NCI-H2081 treated with DMSO at 0.1 percent for 48 hours (cell line): ENCODE measurements at places on chromosomes 12 and 14.

GRCh38 chr12:2049604-2050540 is 2.9 kb upstream of the CACNA1C start:
- no peak for DNase-seq

DNA sequence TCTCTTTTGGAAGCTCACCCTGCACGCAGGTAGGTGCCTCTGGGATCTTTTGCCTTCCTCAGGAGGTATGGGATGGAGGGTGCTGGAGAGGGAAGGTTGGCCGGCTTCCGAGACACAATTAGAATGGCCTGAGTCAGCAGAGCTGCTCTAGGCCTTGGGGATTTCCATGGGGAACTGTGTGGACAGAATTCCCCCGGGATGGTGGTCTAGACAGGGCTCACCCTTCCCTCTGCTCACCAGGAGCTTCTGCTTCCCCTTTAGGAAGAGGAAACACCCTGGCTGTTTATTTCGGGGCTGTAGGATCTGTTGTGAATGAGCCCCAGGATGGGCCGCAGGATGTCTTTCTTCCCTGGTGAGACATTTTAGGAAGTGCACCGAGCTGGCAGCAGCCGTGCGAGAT is 43.7 kb upstream of the TMED10 start:
- no peak for DNase-seq

- no peak for DNase-seq
Observed at GRCh38 chr12:128771681-128772080, 52.1 kb downstream of the SLC15A4 start.

DNA sequence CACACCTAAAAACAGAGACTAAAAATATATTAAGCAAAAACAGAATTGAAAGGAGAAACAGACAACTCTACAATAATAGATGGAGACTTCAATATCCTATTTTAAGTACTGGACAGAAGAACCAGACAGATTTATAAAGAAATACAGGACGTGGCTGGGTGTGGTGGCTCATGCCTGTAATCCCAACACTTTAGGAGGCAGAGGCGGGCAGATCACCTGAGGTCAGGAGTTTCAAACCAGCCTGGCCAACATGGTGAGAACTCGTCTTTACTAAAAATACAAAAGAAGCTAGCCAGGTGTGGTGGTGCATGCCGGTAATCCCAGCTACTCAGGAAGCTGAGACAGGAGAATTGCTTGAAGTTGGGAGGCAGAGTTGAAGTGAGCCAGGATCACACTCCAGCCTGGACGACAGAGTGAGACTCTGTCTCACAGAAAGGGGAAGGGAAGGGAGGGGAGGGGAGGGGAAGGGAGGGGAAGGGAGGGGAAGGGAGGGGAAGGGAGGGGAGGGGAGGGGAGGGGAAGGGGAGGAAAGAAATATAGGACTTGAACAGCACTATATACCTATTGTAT is 53.0 kb downstream of the CDK17 start:
- DNase-seq, result no peak

DNA sequence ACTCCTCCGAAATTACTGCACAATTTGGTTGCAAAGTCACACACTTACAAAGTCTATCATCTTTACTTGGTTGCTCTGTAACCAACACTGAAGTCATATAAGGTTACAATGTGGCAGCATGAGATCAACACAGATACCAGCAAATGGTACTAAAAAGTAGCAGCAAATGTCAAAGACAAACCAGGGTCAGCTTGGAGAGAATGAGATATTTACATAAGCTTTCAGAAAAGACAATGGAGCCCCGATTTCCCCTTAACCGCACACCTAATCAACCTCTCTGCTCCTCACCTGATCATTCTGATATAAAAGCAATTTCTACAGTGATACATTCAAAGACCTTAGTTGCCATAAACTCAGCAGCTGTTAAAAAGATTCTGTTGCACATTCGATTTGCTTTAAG is 76.4 kb upstream of the FOXN3 start:
- DNase-seq, result no peak

GRCh38 chr12:126191949-126192348 is 1126.7 kb downstream of the AACS start:
- DNase-seq, result no peak

DNA sequence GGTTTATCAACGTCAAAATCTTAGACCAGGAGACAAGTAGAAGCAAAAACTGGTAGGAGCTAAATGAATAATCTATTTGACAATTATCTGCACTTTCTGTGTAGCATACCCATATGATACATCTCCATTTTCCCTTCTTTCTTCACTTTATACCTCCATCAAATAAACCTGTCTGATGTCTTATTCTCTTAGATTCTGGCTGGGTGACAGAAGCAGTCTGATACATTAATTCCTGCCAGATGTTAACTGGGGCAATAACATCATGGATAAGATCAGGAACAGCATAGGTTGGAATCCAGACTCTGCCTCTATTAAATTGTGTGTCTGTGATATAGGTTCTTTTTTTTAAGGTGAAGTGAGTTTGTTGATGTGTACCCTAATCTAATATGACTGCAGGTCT is 11.7 kb upstream of the RERG start:
- no peak for DNase-seq

DNA sequence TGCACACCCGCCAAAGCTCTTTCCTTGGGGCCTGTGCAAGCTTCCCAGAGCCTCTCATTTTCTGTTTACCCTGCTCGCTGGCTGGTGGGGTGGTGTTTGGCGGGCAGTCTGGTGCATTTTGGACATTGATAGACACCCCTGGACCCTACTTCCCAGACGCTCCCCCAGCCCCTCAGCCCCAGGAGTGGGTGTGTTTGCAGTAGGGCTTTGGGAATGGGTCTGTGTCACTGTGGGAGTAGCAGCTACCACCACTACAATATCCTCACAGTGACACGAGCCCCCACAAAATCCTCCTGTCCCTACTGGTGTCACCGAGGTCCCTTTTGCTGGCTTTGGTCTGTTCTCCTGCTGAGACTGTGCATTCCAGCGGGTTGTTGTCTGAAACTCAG is 371.3 kb downstream of the TMEM121 start:
- no peak for DNase-seq

- DNase-seq, result no peak
Observed at GRCh38 chr12:1083151-1083888, 92.3 kb downstream of the ERC1 start.

GRCh38 chr14:66099931-66100330 is 386.2 kb upstream of the CCDC196 start:
- no peak for DNase-seq

DNA sequence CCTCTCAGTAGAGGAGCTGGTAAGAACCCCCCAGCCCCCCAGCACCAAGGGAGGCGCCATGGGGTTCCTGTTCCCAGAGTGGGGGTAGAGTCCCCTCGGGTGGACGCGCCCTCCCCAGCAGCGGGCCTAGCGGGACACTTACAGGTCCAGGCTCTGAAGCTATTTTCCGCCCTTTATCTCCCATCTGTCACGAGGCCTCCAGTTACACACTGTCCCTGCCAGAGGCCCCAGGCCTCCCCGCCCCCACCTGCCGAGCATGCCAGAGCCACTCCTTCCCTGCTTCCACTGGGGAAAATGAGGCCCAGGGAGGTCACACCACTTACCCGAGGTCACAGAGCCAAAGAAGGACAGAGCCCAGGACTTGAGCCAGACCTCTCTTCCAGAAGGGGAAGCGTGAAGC is 3.1 kb downstream of the C14orf180 start:
- DNase-seq, result no peak

GRCh38 chr14:52551696-52552062 is 626 bp downstream of the TXNDC16 start:
- DNase-seq, result peak; percentile 10

- DNase-seq, result no peak
Observed at GRCh38 chr12:116360579-116361413, 83.3 kb upstream of the MED13L start.

- peak; percentile 41 for DNase-seq
Observed at GRCh38 chr14:55794655-55795595, 214.9 kb downstream of the KTN1 start.

DNA sequence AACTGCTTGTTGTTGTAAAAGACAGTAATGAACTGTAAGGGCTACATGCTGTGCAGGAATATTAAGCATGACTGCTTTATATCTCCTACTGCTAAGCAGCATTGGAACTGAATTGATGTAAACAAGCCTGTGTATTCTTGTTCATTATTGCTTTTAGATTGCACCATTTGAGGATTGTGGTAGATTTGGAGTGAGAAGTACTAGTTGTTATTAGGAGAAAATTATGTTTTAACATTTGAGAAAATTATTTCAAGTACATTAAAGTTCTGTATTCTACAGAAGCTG is 212.7 kb downstream of the ERC1 start:
- no peak for DNase-seq

DNA sequence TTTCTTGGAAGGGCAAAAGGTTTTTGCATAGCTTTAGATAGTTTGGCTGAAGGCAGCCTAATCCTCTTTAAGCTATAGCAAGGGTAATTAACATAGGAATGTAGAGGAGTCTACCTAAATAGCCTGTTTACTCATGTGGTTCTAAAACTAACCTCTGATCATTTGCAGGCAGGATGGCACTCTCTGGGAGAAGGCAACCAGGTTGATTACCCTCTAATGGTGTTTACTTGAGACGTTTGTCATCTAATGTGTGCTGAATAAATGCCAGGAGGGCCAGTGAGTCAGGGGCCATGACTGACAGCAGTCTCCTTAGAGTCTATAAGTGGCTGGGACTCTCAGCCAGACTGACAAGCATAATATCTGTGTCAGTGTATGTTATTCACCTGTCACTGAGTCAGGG is 286.4 kb downstream of the PCNX1 start:
- DNase-seq, result no peak

GRCh38 chr14:102998393-102998792 is 59.0 kb downstream of the CDC42BPB start:
- no peak for DNase-seq

- DNase-seq, result no peak
Observed at GRCh38 chr14:76953311-76953945, 75.1 kb downstream of the IRF2BPL start.

DNA sequence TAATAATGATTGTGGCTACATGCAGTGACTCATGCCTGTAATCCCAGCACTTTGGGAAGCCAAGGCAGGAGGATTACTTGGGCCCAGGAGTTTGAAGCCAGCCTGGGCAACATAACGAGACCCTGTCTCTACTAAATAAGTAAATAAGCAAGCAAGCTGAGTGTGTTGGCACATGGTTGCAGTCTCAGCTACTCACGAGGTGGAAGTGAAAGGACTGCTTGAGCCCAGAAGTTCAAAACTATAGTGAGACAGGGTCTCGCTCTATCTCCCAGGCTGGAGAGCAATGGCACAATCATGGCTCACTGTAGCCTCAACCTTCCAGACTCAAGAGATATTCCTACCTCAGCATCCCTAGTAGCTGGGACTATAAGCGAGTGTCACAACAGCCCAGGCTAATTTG is 64.7 kb downstream of the RPS6KA5 start:
- DNase-seq, result no peak

DNA sequence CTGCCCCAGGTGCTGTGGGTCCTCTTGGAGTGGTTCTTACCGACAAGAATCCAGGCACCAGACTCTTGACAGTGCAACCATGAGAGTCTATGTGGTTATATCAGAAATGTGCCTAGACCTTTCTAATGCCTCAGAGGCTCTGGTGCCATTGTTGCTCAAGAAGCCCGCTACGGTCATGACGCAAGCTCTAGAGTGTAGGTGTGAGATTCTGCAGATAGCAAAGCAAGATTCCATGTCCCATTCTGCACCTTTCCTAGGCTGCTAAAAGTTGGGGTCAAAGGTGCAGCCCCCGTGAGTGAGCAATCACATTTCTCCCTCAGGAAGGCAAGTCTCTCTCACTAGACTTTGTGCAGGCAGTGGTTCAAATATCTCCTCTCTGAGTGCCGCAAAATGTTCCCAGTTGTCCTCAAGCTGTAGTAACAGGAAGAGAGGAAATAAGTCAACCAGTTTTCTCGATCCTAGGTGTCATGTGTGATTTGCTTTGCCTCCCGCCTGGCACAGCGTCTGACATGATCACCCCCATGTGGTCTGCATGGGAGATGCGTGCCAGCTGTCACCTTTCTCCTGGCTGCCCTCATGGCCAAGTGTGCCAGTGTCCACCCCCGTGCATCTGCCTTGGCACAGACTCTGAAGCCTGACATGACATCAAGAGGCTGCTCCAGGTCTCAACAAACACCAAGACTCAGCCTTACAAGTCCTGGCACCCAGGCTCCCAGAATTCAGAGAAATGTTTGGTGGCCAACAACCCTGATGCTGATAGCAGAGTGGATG is 122.5 kb upstream of the COCH start:
- DNase-seq, result no peak

DNA sequence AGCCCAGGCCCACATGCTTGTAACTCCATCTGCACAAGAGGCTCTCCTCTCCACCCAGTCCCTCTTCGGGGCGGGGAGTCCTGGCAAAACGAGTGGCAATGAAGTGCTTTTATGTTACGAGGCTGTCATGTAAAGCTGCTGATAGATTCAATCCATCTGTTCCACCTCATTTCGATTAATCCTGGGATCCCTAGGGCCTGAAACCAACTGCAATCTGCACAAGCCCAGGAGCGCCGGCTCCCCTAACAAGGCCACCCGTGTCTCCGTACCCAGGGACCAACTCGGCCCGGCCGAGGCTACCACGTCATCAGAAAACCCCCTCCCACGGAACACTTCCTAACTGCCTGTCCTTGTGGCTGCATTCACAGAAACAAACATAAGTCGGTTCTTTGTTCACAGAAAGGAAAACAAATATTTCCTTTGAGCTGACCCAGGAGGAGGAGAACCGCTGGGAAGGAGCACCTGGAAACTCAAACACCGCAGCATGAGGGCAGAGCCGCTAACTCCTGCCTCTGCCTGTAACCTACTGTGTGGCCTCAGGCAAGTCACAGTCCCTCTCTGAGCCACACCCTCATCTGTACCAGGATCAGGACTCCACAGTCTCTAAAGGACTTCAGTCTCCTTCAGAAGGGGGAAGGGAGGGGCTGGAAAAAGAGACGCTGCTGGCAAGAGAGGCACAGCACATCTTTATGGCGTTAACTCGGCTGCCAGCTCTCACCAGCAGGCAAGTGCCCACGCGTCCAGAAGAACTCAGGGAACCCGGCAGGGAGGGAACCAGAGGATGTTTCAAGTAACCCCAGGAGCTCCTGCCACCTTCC is 47.8 kb downstream of the CCDC88C start:
- no peak for DNase-seq

DNA sequence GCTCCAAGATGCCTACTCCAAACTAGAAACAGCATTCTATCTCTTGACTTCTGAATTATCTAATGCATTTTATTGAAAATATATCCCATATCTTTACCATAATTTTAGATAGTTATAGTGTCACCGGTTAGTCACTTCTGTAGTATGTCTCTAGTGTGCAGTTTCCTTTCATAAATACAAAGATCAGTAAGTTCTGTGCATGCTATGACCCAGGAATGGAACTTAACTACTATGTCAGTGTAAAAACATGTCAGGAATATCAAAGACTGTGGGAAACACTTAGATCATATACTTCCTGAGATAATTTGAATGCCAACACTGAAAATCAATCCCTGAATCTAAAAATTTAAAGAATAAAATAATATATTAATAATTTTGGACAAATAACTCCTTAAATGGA is 237.6 kb downstream of the ATXN7L3B start:
- no peak for DNase-seq
